ENCODE measurements at places on chromosomes 16 and 17.

- DNase-seq, result no peak
These were observed 73.4 kb upstream of the COX10 start for GRCh38 chr17:13995856-13996271.

DNA sequence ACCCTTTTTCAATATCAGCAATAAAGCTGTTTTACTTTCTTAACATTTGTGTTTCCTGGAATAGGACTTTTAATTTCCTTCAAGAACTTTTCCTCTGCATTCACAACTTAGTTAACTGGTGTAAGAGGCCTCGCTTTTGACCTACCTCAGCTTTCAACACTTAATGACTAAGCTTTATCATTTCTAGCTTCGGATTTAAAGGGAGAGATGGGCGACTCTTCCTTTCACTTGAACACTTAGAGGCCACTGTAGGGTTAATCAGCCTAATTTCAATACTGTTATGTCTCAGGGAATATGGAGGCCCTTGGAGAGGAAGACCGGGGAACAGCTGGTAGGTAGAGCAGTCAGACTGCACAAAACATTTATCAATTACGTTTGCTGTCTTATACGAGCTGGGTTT is 4.7 kb downstream of the SYNRG start:
- no peak for DNase-seq

- DNase-seq, result no peak
These were observed 76.5 kb downstream of the HELZ start for GRCh38 chr17:67168496-67168895.

- DNase-seq, result no peak
These were observed 29.9 kb downstream of the YPEL2 start for GRCh38 chr17:59361386-59361785.
